ENCODE measurements at places on chromosomes 4 and X.

DNA sequence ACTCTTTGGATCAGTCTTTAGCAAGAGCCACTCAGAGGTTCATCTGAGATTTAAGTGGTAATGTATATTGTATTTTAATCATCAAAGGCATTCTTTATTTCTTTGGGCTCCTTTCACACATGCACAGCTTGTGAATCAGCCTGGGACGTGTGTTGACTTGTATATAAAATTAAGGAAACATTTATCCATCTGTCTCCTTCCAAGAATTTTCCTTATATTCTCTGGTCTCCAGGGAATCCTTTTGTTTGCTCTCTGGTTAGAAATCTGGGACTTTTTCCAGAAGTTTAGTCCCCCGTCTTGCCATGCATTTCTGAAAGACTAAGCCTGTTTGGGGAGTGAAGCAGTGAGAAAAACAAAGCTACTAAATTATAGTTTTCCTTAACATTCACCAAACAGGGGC, 212.3 kb downstream of the DCAF12L2 start:
- no peak for DNase-seq

DNA sequence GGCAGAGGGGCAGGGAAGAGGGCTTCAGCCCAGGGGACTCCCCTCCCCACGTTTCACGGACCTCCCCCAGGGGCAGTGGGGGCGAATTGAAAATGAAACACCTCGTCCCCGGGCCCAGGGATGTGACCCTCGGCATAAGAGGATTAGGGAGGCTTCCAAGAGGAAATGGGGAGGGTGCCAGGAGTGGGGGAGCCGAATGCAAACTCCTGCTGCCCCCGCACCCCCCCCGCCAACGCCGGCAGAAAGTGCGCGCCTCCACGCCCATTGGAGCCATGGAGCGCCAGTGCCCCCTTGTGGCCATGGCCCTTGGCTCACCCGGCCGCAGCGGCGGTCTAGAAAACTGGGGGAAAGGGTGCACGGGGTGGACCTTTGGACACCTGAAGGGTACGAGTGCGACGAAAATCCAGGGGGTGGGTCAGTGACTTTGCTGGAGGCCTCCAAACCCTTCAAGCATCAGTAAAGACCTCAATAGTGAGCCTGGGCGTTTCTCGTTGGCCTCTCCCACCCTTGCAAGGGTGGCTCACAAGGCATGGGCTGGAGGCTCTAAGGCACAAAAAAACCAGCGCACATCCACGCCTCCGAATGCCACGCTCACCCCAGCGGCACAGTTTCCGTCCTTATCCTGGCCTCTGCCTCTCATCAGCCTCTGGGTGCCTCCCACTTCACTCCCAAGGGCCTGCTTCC, 120.8 kb upstream of the PJA1 start:
- DNase-seq = peak; percentile 42

DNA sequence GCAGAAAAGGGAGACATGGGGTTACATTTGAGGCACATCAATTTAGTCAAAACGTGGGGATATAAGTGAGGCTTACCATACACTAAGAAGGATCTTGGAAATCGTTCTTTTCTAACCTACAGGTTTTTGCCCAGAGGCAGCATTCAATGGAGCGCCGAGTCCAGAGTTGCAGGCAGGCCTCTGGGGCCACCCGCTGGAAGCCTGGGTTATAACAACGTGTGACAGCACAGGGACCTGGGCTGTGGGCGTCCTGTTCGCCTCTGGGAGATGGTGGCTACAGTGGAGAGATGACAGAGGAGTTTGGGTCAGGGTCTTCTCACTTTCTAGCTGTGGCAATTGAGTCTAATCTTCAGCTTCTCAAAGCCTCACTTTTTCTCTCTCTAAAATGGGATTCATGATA, 53.9 kb downstream of the ENPP6 start:
- DNase-seq = no peak

- no peak for DNase-seq
Measured at GRCh38 chrX:6163721-6164120, 64.9 kb downstream of the NLGN4X start.

- DNase-seq = no peak
Measured at GRCh38 chr4:74206088-74206825, 48.3 kb downstream of the MTHFD2L start.

DNA sequence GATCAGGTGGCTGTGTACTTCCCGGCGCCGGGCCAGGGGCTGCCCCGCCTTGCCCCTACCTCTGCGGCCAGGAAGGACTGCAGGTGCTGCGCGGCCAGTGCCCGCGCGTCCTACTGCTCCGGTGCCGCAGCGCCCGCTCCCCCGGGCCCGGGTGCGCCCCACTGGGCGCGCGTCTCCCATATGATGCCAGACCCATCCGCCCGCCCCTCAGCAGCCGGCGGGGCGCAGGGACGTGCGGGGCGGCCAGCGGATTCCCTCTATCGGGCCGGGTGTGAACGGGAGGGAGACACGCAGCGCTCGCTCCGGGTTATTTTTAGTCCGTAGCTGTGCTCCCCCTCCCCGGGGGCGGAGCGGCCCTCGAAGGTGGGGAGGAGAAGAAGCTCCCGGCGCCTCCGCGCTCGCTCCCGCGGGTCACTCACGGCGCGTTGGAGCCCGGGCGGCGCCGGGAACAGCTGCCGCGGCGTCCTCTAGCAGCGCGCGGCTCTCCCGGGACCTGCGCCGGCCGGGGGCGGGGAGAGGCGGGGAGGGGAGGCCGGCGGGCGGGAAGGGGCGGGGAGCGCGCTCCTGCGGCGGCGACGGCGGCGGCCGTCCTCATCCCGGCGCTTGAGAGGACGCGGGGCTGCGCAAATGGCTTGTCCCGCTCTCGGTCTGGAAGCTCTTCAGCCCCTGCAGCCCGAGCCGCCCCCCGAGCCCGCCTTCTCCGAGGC, 103.6 kb downstream of the UCHL1 start:
- DNase-seq = no peak

DNA sequence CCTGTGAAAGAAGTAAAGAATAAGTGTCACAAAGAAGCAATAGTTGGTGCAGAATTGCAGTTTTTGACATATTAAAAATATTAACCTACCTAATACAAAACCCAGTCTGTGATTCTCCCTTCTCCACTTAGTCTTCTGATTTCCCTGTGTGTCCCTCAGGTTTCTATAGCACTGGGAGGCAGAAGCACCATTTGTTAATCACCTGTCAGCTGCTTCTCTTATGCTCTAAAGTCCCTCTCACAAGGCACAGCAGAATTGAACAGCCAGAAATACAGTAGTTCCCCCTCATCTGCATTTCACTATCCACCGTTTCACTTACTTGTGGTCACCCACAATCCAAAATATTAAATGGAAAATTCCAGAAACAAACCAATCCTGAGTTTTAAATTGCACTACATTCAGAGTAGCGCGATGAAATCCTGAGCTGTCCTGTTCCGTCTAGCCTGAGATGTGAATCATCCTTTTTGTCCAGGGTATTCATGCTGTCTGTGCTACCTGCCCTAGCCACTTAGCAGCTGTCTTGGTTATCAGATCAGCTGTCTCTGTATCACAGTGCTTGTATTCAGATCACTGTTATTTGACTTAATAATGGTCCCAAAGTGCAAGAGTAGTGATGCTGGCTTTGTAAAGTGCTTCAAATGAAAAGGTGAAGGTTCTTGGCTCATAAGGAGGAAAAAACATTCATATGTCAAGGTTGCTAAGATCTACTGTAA, 984.1 kb upstream of the GRID2 start:
- DNase-seq = no peak

- no peak for DNase-seq
Measured at GRCh38 chrX:57133706-57134105, 3.5 kb downstream of the SPIN2A start.

DNA sequence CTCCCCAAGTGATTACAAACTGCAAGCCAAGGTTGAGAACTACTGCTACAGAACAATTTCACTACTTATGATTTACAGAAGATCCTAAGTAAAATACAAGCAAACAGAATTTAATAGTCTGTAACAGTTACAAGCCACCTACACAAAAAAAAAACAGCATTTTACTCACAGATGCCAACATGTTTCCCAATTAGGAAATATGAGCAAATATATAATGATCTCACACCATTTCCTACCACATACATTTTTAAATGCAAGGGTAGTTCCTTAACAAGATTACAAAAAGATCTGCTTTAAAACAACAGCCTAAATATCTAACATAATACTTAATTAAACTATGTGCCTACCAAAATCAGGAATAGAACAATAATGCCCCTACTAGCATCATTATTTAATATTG, 63.4 kb downstream of the EFHC2 start:
- no peak for DNase-seq

DNA sequence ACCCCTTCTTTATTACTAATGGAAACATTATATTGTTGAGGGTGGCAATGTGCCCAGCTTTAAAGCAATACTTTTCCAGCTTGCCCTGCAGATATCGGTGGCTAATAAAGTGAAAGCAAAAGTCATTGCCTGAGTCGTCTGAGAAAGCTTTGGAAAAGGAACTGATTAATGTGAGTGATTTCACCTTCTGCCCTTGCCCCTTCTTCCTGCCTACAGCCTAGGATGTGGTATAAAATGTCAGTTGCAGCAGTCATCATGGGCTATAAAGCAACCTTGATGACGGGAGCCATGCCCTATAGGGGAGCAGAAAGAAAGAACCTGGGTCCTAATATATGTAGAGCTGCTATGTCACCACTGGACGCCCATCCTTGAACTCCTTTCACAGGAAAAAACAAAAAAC, 132.4 kb upstream of the USP9X start:
- no peak for DNase-seq

- no peak for DNase-seq
Measured at GRCh38 chr4:172997217-172997609, 171.4 kb upstream of the GALNT7 start.

- DNase-seq = no peak
Measured at GRCh38 chr4:158079661-158080060, 93.2 kb downstream of the GASK1B start.

DNA sequence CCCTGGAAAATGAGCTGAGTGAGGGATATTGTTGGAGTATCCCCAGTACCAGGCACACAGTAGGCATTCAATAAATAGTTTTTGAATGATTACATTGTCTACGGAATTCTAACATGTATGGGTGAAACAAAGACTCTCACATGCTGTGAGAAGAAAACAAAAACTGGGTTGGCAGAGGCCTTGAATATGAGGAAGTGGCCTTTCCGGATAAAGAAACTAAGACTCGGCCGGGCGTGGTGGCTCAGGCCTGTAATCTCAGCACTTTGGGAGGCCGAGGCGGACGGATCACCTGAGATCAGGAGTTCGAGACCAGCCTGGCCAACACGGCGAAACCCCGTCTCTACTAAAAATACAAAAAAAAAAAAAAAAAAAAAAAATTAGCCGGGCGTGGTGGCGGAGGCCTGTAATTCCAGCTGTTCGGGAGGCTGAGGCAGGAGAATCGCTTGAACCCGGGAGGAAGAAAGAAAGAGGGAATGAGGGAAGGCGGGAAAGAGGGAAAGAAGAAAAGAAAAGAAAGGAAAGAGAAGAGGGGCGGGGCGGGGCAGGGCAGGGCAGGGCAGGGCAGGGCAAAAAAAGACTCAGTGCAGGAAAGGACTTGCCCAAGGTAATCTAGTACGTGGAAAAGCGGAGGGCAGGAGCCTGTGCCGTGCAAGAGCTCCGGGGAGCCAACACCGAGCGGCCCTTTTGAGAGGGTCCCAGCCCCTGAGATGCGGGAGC, 689 bp upstream of the TMA16 start:
- peak; percentile 30 for DNase-seq

DNA sequence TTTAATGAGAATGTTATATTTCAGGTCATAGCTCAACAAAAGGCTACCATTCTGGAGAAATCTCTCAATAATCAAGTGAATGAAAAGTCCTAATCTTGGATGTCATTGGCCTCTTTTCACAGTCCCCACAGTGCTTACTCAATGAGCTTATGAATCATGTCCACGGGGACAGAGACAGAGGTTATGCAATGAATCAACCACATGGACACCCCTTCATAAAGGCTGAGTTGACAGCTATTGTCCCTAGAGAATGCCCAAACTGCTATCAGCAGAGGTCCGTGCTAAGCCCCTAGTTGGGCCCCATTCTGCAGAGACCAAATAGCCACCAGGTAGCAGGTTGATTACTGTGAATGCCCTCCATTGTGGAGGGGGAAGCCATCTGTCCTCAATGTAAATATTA, 158.1 kb downstream of the LHFPL1 start:
- DNase-seq = no peak
